ENCODE measurements at places on chromosomes 7 and 10.

DNA sequence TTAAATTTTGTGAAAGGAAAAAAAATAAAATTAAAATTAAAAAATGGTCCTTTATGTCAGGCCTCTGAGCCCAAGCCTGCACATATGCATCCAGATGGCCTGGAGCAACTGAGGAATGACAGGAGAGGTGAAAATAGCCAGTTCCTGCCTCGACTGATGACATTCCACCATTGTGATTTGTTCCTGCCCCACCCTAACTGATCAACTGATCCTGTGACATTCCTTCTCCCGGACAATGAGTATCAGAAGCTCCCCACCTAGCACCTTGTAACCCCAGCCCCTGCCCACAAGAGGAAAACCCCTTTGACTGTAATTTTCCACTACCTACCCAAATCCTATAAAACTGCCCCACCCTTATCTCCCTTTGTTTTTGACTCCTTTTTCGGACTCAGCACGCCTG is 972.2 kb upstream of the GHITM start:
- DNase-seq = no peak

- DNase-seq = peak; percentile 37
Measured at GRCh38 chr10:6204063-6204340, 1.3 kb downstream of the PFKFB3 start.

- no peak for DNase-seq
Measured at GRCh38 chr7:42611289-42611928, 300.5 kb downstream of the C7orf25 start.

DNA sequence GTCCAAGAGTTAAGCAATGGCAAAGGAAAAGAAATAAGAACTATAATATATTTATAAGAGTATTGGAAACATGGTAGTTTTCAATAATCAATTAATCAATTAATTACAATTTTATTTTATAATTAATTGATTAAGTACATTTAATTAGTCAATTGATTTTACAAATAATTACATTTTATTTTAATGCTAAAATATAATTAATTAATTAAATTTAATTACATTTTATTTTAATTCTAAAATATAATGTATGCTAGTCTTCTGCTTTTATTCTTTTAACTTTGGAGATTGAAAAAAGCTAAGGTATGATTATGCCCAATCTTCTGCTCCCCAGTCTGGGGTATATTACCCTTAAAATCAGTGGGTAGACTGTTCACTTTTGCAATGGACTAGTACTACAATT is 686.8 kb upstream of the LRRTM3 start:
- no peak for DNase-seq

DNA sequence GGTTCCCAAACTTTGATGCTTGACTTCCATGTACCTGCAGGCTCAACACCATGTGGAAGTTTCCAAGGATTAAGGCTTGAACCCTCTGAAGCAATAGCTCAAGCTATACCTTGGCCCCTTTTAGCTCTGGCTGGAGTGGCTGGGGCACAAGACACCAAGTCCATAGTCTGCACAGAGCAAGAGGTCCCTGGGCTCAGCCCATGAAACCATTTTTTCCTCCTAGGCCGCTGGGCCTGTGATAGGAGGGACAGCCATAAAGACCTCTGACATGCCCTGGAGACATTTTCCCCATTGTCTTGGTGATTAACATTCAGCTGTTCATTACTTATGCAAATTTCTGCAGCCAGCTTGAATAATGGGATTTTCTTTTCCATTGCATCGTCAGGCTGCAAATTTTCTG is 14.4 kb downstream of the DGKI start:
- no peak for DNase-seq

GRCh38 chr10:93288679-93289634 is 193.2 kb downstream of the MYOF start:
- peak; percentile 30 for DNase-seq

Measured in effector CD4-positive, alpha-beta T cell (primary cell).